ENCODE measurements at places on chromosomes 1 and 21.

DNA sequence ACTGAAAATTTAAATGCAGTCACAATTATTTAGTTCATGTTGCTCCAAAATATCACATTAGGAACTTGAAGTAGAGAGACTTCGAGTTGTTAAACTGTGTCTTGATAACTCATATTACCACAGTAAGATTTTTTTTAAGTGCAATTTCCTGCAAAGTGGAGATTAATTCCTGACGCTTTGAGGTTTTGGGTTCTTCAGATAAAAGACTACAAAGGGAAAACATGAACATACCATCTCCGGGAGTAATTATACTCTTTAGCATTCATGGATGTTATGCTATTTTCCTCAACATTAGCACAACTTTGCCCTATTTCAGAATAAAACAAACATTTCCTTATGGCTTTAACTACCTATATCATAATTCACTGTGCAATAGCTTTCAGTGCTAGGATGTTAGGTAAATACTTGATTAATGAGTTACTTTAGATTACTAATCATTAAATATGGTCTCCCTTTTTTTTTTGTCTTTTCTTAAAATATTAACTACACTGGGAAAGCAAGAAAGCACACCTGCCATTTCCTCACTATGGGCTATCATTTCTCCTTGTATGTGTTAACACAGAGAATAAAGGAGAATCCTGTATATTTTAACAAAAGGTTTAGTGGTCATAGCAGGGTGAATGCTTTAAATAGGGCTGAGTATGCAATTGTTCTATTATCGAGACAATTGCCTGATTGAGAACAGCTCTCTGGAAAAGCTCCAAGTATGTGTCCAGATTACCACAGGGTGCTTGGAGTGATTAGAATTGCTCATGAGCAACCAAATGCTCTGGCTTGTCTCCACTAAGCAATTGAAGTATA lies 252.5 kb upstream of the C1orf105 start:
- peaks cover 6% of the 10 kb centered on the region for H3K4me1 ChIP-seq
- H3K27me3 ChIP-seq, result no peaks in the 10 kb centered on the region
- H3K27ac ChIP-seq, result no peak overlapping the region
- no peak overlapping the region for H3K4me3 ChIP-seq
- H3K36me3 ChIP-seq, result no peaks in the 10 kb centered on the region

DNA sequence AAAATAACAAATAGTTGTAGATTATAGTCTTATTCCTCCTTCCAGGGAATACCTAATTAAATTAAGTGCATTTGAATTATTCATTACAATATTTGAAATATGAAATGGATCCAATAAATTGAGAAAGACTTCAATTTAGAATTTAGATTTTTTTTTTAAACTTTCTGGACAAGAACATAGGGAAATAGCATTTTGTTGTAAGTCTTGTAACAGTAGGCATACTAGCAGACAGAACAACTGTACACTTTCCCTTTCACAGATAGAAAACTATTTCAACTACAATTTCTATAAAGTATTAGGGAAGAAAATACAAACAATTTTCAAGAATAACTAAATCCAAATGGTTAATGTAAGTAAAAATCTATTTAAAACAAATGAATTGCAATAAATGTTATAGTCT lies 577.5 kb downstream of the USP25 start:
- no peak overlapping the region for H3K4me3 ChIP-seq
- H3K36me3 ChIP-seq, result no peaks in the 10 kb centered on the region

- no peaks in the 10 kb centered on the region for H3K36me3 ChIP-seq
- no peaks in the 10 kb centered on the region for H3K4me1 ChIP-seq
- H3K27me3 ChIP-seq, result no peaks in the 10 kb centered on the region
- no peak overlapping the region for H3K27ac ChIP-seq
Observed at GRCh38 chr1:80846966-80847365, 953.8 kb upstream of the ADGRL2 start.

- peaks cover 4% of the 10 kb centered on the region for H3K27me3 ChIP-seq
- no peak overlapping the region for H3K4me3 ChIP-seq
- H3K36me3 ChIP-seq, result no peaks in the 10 kb centered on the region
- no peaks in the 10 kb centered on the region for H3K4me1 ChIP-seq
Observed at GRCh38 chr1:219710529-219711194, 97.8 kb upstream of the ZC3H11B start.

GRCh38 chr1:211358685-211359084 lies 32.1 kb downstream of the TRAF5 start:
- peaks cover 73% of the 10 kb centered on the region for H3K36me3 ChIP-seq
- H3K27ac ChIP-seq, result no peak overlapping the region
- DNase-seq, result no peak
- H3K4me1 ChIP-seq, result peaks cover 14% of the 10 kb centered on the region
- no peak overlapping the region for H3K4me3 ChIP-seq

DNA sequence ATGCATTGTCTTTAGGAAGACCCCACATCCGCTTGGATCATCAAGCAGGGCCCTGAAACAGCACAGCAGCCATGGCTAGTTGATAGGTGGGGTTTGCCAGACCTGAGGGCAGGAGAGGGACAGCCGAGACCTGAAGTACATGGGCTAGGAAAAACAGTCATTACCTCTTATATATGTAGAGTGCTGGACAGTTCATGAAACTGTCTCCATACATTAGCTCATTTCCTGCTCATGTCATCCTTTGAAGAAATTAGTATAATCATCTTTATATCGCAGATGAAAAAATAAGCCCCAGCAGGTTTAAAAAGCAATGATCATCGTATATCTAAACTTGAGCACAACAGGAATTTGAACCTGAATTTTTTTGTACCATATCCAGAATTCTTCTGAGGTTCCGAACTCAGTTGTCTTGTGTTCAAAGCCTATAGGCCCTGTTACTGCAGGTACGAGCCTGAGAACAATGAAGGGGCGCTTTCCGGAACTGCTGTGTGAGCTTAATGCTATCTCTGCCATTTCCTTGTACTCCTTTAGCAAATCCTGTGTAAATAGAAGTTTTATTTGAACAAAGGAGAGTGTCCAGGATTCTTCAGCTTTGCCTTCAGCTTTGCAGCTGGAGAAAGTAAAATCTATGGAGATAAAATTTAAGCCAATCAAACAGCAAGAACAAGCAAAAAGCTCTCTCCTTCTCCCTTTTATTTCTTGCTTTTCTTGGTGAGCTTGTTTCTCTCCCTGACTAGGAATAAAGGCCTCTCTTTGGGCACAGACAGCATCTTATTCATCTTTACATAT lies 32.4 kb upstream of the DUSP10 start:
- H3K36me3 ChIP-seq, result no peaks in the 10 kb centered on the region
- DNase-seq, result no peak
- H3K4me3 ChIP-seq, result no peak overlapping the region

DNA sequence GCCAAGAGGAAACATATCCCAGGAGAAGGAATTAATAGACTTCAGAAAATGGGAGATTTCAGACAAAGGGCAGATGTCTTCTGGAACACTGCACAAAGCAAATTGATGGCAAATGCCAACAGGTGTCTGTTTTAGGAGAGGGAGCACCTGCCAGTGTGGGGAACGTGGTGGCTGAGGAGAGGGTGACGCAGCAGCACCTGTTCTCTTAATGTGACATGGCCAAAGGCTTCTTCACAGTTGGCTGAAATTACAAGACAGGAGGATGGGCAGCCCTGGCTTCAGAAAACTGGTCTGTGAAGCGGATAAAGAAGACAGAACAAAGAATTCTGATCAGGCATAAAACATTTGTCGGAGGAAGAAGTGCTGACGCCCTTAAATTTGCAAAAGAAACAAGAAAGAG lies 178.7 kb upstream of the RUNX1 start:
- no peak for DNase-seq
- peak overlapping the region; percentile 68 for H3K4me3 ChIP-seq
- H3K36me3 ChIP-seq, result no peaks in the 10 kb centered on the region
- peak overlapping the region; percentile 87 for H3K27ac ChIP-seq
- peaks cover 37% of the 10 kb centered on the region for H3K4me1 ChIP-seq

DNA sequence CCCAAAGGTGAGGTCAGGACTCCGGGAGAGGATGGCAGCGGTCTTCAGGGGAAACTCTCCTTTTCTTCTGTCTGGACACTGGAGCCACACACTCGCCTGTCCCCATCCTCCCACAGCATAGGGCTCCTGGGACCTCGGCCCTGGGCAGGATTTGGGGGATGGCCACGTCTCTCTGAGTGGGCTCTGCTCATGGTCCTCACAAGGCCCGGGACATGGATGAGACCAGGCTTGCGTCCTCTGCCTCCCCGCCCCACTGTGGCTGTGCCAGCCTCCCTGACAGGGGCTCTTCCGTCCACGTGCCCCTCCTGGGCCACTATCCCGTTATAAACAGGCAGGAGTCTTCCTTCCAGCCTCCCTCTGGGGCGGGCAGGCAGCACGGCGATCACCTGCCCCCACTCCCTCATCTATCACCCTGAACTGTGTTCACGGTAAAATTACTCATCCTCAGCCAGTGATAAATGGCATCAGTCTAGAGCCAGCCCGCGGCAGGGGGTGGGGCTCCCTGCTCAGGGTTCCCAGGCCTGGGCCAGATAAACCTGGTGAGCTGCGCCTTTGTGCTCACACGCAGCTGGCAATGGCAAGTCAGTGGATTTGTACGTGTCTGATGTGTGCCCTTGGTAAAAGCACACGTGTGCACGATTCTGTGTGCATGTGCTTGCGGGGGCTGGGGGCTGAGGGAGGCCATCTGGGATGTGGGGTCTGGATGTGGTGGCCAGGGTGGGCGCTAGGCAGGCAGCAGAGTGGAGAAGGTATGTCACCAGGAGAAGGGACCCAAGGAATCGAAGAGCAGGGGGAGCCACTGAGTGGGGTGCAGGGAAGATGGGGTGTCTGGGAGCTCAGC lies 12.6 kb upstream of the SAMD11 start:
- H3K27me3 ChIP-seq, result peaks cover 49% of the 10 kb centered on the region
- no peak overlapping the region for H3K27ac ChIP-seq
- no peaks in the 10 kb centered on the region for H3K36me3 ChIP-seq

- H3K4me3 ChIP-seq, result no peak overlapping the region
- no peak for DNase-seq
- H3K36me3 ChIP-seq, result no peaks in the 10 kb centered on the region
- H3K27me3 ChIP-seq, result no peaks in the 10 kb centered on the region
Observed at GRCh38 chr21:16279731-16280581, 550.2 kb downstream of the USP25 start.

DNA sequence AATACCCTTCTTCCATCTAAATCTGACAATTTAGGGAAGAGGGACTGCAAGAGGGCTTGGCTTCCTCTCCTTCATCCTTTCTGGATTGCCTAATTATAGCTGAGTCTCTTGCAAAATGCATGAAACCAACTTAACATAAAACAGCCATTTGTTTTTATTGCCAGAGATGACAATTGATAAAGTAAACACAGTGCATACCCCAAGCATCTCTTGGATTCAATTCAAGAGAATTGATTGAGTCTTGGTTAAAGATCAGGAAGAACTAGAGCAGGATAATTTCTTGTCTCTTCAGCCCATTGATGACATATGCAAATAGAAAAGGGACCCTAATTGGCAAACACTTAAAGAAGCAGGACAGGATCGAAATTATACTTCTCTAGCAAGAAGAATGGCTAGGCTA lies 617.1 kb upstream of the PTBP2 start:
- H3K4me1 ChIP-seq, result no peaks in the 10 kb centered on the region
- H3K27me3 ChIP-seq, result no peaks in the 10 kb centered on the region
- H3K36me3 ChIP-seq, result no peaks in the 10 kb centered on the region
- no peak overlapping the region for H3K4me3 ChIP-seq

DNA sequence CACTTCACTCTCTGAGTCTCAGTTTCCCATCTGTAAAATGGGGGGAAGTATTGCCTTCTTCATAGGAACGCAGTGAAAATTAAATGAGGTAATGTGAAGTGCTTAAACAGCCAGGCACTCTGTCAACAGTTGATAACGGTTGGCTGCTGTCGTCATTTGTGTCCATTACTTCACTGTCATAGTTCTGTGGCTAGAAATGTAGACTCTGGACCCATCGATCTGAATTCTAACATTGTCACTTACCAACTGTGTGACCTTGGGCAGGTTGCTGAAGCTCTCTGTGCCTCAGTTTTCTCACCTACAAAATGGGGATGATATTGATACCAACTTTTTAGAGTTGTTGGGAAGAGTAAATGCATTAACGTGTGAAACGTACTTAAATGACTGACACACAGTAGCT lies 152.6 kb downstream of the PTPRU start:
- no peak overlapping the region for H3K4me3 ChIP-seq
- no peaks in the 10 kb centered on the region for H3K36me3 ChIP-seq
- peaks cover 22% of the 10 kb centered on the region for H3K27me3 ChIP-seq
- no peak for DNase-seq

- H3K4me1 ChIP-seq, result peaks cover 58% of the 10 kb centered on the region
- H3K27me3 ChIP-seq, result no peaks in the 10 kb centered on the region
- no peak for DNase-seq
- H3K36me3 ChIP-seq, result no peaks in the 10 kb centered on the region
Observed at GRCh38 chr1:200153277-200154055, 126.0 kb downstream of the NR5A2 start.

DNA sequence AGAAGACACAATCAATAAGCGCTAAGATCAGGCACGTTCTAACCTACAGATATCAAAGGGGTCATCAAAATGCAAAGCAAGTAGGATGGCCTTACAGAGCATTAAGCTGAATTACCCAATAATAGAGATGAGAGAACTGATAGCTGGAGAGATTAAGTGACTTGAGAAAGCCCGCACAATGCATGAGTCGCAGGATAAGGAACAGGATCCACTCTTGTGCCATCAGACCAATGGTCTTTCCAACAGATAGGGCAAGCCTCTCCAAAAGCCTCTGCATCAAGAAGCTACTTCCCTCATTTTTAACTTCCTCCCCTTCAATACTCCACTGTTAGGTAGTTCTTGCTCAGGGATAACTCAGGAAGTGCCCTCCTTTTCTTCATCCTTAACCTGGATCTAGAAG lies 2.6 kb downstream of the CHML start:
- no peak for DNase-seq
- H3K27me3 ChIP-seq, result no peaks in the 10 kb centered on the region
- H3K27ac ChIP-seq, result peak overlapping the region; percentile 83

GRCh38 chr1:208433971-208434370 lies 189.8 kb upstream of the PLXNA2 start:
- H3K36me3 ChIP-seq, result no peaks in the 10 kb centered on the region
- H3K4me1 ChIP-seq, result no peaks in the 10 kb centered on the region
- H3K4me3 ChIP-seq, result no peak overlapping the region
- no peak overlapping the region for H3K27ac ChIP-seq

- H3K27ac ChIP-seq, result peak overlapping the region; percentile 20
- peaks cover 58% of the 10 kb centered on the region for H3K4me1 ChIP-seq
- no peak for DNase-seq
- peaks cover 21% of the 10 kb centered on the region for H3K36me3 ChIP-seq
Observed at GRCh38 chr1:51488372-51489050, 30.6 kb downstream of the EPS15 start.

GRCh38 chr1:86464819-86465218 lies 3.9 kb upstream of the CLCA1 start:
- H3K4me1 ChIP-seq, result no peaks in the 10 kb centered on the region
- H3K27me3 ChIP-seq, result peaks cover 5% of the 10 kb centered on the region
- H3K4me3 ChIP-seq, result no peak overlapping the region
- no peaks in the 10 kb centered on the region for H3K36me3 ChIP-seq
- no peak for DNase-seq

DNA sequence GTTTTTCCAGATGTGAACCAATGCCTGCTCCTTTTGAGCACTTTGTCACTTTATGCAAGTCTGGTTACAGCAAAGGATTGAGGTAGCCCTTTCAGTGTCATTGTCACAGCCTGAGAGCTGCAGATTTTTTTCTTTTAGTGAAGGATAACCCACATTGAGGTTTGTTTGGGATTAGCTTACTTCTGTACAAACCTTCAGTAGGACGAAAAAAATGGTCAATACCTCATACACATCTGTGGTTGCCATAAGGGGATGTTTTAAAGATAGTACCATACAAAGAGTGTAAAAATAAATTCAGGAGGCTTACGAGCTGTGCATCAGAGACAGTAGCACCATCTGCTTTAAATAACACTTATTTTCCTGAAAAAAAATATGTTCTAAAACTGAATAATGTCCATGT lies 566.0 kb downstream of the AJAP1 start:
- no peak overlapping the region for H3K4me3 ChIP-seq
- H3K27me3 ChIP-seq, result no peaks in the 10 kb centered on the region
- H3K4me1 ChIP-seq, result no peaks in the 10 kb centered on the region
- no peak for DNase-seq

Data from activated B cell treated with CpG ODN at 0.5 μM for 24 hours (primary cell).